GM23248 (cell line): ENCODE measurements at places on chromosomes 2 and 18. TPM values are rescaled to one million over a fixed set of nuclear protein-coding genes. Genes with fewer than 3 reads are reported as not detected.

DNA sequence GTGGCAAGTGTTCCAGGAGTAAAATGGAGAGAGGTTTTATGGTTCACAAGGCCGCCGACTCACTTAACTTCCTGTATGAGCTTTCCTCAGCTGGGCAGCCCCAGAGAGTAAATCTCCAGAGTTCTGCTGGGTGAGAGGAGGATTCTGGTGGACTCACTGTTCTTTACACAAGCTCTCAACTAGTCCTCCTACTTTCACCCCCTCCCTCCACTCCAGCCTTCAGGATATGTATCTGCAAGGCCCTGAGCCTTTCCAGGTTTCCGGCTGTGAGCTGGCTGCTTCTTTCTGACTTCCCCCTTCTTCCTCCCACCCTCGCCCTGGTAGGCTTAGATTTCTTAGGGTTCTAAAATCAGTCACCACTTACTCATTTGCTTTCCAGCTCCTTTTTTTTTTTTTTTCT, 34.0 kb downstream of the EML6 start:
- peak; percentile 62 for DNase-seq
- H3K4me3 ChIP-seq, result 0 out of 2 replicates have a peak overlapping the region, but pooled peaks have one; percentile 22
- no peaks in the 10 kb centered on the region for H3K36me3 ChIP-seq
- H3K27ac ChIP-seq, result no peak overlapping the region

- peaks cover 15% of the 10 kb centered on the region for H3K4me1 ChIP-seq
- no peaks in the 10 kb centered on the region for H3K36me3 ChIP-seq
- no peak for DNase-seq
- no peak overlapping the region for H3K4me3 ChIP-seq
Observed at GRCh38 chr2:168814939-168815907, 12.8 kb downstream of the NOSTRIN start.

- no peak overlapping the region for H3K4me3 ChIP-seq
- H3K4me1 ChIP-seq, result peaks cover 7% of the 10 kb centered on the region; the same call in 1 of the 2 replicates
- DNase-seq, result peak; percentile 70
- H3K27me3 ChIP-seq, result peaks cover 6% of the 10 kb centered on the region; the same call in 1 of the 2 replicates
- no peaks in the 10 kb centered on the region for H3K36me3 ChIP-seq
- H3K27ac ChIP-seq, result 0 out of 2 replicates have a peak overlapping the region, but pooled peaks have one; percentile 10
Observed at GRCh38 chr2:170362871-170363631, 185.1 kb downstream of the MYO3B start.

DNA sequence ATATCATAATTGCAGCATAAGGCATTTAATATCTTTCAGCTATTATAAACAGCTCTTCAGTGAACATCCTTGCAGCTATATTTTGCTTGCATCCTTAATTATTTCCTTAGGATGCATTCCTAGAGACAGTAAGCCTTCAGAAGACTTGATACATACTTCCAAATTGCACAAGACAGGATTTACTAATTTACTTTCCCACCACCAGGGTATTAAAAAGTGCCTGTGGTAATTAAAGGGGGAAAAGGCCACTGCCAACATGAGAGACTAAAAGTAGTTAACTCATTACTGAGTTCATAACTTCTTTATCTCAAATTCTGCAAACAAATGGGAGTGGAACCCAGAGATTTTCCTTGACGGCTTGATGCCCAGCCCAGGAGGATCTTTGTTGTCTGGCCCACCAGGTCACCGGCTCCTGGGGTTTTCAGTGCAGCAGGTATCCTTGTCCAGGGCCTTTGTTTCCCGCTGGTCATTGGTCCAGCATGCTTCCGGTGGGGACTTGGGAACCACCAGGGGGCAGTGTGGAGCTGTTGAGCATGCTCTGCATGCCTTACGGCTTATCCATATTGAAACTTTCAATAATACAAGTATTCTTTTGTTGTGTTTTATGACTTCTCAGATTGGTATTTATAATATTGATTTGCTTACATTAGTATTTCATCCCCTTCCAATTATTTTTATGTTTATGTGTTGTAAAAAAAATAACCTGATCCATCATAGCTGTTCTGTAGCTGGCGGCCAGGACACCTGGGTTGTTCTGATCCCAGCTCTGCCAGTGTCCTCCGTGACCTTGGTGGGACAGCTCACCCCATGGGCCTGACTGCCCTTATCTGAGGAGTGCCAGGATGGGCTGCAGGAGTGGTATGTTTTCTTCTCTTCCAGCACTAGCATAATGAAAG, 61.4 kb downstream of the TGOLN2 start:
- no peak overlapping the region for H3K27ac ChIP-seq
- H3K4me3 ChIP-seq, result no peak overlapping the region
- peaks cover 10% of the 10 kb centered on the region for H3K4me1 ChIP-seq

DNA sequence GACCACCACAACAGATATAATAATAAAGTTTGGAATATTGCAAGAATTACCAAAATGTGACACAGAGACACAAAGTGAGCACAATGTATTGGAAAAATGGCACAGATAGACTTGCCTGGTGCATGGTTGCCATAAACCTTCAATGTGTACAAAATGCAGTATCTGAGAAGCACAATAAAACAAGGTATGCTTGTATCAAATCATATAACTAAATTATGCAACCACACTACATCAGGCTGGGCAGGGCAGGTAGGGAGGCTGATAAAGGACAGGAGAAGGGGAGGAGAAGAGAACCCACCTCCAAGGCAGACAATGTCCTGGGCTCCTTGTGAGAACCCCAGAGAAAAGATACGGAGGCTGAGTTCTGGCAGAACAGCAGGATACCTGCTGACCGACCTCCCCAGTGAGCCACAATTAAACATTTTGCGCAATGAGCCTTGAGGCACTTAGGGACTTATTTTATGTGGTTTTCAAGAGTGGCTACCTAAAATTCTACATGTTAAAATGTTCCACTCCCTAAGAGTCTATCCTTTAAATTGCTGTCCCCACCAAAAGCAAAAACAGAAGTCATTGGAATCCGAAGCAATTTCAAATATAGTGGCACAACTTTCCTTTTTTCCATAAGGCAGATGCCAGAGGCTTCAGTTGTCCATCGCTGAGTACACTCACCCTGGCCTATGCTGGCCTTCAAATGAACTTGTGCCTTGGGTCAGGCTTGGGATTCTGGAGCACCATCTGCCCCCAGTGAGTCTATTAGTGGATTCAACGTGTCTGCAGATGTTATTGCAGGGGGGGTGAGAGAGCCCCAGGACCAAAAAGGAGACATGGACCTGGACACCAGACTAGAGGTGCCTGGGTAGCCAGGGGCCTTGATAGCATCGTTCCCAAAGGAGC, 16.8 kb downstream of the WDFY1 start:
- H3K36me3 ChIP-seq, result no peaks in the 10 kb centered on the region
- DNase-seq, result no peak
- H3K4me3 ChIP-seq, result no peak overlapping the region
- peaks cover 20% of the 10 kb centered on the region for H3K4me1 ChIP-seq

GRCh38 chr2:108571286-108571685, 37.0 kb downstream of the LIMS1 start:
- peaks cover 59% of the 10 kb centered on the region for H3K4me1 ChIP-seq
- H3K4me3 ChIP-seq, result no peak overlapping the region
- H3K36me3 ChIP-seq, result no peaks in the 10 kb centered on the region
- no peak for DNase-seq
- no peaks in the 10 kb centered on the region for H3K27me3 ChIP-seq

Gene SP5
- not detected in 2 replicates for polyA plus RNA-seq

Gene TEKT4
- polyA plus RNA-seq, result not detected in 2 replicates

Gene MARCHF4
- polyA plus RNA-seq, result 7.0 and 7.8 TPM in 2 replicates
